ENCODE measurements at places on chromosomes 2 and 18.
A peak's percentile ranks its signal among the peaks of the same experiment; 100 is the strongest.

- DNase-seq = no peak
Measured at GRCh38 chr2:16123856-16124780, 183.8 kb downstream of the MYCN start.

- DNase-seq = no peak
Measured at GRCh38 chr2:190618030-190618429, 30.9 kb upstream of the NAB1 start.

DNA sequence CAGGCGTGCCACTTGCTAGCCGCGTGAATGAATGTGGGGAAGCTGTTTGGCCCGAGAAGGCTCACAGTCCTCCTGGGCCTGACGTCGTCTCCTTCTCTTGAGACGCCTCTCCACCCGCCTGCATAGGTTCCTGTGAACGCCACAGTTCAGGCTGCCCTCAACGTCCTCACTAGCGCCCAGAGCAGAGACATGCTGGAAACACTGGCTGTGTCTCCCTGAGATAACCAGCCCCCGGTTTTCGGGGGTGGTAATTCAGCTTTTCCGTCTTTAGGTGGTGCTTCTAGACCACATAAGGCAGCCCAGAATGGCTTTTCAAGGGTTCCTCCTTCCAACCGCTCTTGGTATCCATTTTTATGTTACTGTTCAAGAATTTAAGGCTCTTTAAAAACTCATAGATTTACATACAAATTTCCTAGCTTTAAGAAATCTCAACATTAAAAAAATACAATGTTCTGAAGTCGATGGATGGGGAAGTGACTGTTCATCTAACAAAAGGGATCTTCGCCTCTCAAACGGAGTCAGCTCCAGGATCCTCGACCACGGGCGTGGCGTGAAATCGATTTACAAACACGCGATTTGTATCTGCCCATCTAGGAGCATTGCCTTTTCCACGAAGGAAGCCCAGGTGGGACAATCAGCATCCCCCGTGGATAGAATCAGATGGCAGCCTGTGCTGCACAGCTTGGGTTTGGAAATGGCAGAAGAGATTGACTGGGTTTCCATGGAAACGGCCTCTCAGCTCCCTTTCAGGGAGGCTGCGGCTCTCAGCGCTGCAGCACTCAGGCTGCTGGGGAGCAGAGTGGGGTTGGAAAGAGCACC lies 110.6 kb upstream of the PXDN start:
- DNase-seq = peak; percentile 64

GRCh38 chr18:70489571-70489970 lies 200.7 kb downstream of the SOCS6 start:
- DNase-seq = no peak
